ENCODE measurements at places on chromosomes 5 and 9.

DNA sequence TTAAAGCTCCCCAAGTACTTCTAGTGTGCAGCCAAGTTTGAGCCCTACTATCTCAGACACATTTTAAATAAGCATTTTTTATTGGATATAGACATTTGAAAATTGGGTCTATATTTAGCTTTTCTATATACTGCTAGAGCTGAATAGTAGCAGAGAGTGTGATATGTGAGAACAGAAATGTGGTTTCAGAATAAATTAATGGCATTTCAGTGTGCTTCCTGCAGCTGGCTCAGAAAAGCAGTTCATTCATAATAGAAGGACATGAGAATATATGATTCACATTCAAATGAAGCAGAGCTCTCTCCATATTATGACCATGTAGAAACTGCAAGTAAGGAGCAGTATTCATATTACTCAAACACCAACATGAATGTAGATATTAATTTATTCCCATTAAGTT, 464.0 kb downstream of the PTPRD start:
- DNase-seq, result no peak

DNA sequence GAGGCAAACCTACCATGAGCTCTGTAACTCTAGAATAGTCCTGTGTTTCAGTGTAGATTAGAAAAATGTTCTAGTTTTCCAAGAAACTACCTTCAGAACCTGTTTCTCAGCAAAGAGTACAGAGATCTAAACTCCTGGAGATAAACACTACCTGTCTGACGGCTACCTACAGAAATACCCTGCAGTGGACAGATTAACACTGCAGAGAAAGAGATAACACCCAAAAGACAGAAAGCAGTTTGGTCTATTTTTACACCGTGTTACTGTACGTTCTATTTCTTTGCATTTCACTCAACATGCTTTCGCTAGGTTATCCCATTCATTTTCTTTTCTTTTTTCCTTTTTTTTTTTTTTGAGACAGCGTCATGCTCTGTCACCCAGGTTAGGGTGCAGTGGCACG, 11.6 kb downstream of the SCAI start:
- no peak for DNase-seq

DNA sequence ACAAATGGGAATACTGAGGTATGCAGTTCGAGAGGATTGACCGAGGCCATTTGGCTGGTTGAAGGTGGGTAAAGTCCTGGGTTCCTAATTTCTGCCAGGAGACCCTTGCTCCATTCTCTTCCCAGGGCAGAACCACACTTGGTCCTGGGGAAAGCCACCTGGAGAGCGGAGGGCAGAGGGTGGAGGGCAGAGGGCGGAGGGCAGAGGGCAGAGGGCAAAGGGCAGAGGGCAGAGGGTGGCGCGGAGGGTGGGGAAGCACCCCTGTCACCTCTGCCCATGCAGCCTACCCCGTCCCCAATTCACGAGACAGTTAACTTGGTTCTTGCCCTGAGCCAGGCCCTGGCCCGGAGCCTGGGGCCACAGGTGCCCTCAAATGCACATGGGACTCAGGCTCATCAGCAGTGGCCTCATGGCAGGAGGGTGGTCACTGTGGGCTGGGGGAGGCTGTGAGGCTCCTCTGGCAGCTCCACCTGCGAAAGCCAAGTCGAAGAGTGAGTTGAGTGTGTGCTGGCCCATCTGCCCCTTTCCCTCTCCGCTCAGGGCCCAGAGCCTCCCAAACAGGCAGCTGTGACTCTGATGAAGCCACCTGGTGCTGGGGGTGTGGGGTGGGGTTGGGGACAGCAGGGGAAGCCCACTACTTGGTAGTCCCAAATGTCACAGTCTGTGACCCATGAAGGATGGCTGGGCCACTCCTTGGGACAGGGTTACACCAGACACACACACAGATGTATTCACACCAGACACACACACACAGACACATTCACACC, 28.0 kb upstream of the FCN1 start:
- DNase-seq, result no peak

DNA sequence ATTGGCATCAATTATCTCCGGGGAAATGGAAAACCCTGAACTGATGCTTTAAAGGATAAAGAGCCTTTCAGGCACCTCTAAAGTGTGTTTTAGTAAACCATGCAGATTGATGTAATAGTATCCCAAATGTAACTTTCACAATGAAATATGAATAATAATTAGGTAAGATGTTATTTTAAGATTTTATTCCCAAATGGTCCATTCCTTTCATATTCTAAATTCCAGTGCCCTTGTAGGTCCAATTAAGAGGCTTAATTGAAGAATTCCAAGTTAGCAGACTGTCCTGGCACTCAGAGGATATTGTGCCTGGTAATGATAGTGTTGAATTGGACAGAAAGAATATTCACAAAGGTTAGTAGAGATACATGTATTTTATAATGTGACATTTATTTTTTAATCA, 352.5 kb upstream of the NUDT12 start:
- no peak for DNase-seq

DNA sequence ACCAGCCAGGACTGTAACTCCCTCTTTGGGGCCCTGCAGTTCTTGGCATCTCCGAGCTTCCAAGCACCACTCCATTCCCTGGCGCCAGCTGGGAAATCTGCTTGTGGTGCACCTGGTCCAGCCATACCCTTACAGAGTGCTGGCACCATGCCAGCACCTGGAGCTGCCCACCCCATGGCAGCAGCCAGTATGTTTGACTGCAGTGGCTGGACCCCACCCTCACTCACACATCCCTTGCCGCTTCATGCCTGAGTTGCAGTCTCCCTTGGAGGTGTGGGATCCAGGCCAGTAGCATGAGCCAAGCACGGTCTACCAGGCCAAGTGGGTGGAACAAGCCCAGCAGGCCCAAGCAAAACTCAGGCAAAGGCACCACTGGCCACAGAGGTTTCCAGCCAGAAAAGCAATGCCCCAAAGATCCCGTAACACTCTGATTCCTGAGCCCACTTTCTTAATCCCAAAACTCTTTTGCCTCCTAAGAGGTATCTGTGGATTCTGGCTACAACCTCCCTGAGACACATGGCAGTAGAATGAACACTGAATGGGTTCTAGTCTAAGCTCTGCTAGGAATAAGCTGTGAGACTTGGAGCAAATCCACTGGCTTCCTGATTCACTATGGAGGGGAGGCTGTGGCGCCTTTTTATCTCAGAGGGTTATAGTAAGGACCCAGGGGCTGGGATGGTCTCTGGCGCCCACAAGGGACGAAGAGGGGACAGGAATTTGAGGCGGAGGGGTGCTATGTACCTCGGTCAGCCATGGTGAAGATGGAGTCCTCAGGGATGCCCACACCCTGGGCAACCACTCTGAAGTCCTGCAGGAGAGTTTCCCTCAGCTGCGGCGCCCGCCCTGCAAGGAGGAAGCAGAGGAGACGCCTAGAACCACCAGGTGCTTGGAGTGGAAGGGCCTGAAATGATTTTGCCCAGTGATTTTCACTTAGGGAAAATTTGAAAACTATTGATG, 5.6 kb downstream of the AMBP start:
- no peak for DNase-seq

GRCh38 chr9:17531642-17532254, 47.1 kb upstream of the SH3GL2 start:
- DNase-seq, result no peak

All from stimulated activated CD4-positive, alpha-beta T cell treated with anti-CD3 and anti-CD28 coated beads, Interleukin-15, amount 100 ng/mL, for 1 hour (primary cell).